ENCODE measurements at places on chromosomes 1 and 21. TPM values are rescaled to one million over a fixed set of nuclear protein-coding genes. Genes with fewer than 3 reads are reported as not detected.

- no peak for DNase-seq
Observed at GRCh38 chr1:208106218-208106617, 138.0 kb downstream of the PLXNA2 start.

DNA sequence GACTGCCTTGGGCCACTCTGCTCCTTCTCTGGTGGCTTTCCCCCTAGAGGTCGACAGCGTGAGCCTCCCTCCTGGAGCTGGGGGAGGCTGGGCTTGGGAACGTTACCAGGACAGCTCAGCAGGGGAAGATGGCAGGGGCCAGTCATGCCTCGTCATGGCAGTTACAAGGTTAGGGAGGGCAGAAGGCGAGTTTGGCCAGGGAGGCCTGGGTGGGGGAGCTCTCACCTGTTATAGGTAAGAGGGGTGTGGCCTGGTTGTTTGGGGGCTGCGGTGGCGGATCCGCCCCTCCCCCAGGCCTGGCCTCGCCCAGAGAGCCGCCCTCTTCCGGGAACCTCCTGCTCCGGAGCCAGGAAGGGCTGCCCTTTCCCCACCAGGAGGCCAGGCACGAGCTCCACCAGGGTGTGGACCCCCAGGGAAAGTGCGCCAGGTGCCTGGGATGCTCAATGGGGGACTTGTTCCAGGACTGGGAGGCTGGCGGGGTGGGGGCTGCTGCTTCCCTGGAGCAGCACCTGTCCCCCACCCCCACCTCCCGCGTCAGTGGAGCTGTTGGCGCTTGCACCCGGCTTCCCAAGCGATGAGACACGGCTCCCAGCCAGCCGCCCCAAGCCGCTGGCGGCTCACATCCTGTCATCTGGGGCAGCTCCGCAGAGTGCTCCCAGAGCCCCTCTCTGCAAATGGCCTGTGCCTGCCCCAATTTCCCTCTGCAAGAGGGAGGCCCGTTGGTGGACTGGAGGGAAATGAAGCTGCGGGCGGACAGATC, 23.6 kb upstream of the PKP1 start:
- DNase-seq, result no peak

- no peak for DNase-seq
Observed at GRCh38 chr1:94884507-94884906, 42.4 kb downstream of the CNN3 start.

DNA sequence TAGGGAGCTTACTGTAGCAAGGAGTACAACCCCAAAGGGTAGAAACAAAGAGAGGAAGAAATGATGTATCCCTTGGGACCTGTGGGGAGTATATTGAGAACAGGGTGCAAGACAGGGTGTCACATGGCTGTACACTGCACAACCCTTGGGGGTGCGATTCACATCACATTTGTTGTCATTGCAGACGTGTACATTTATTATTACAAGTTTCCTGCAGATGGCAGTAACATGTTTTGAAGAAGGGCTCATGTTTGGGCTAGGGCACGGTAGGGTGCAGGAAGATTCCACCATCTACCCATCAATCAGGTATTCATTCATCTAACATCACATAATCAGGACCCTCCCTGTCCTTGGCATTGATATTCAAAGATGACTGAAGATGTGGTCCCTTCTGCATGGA, 62.5 kb downstream of the NDUFS5 start:
- DNase-seq, result no peak

GRCh38 chr1:168135116-168135920, 1.4 kb downstream of the GPR161 start:
- DNase-seq, result no peak

Gene LRP8
- 7.9 TPM for total RNA-seq

Gene AADACL4
- not detected for total RNA-seq

GRCh38 chr1:73066866-73067265, 784.5 kb upstream of the NEGR1 start:
- no peak for DNase-seq

GRCh38 chr21:46567348-46567747, 37.5 kb downstream of the S100B start:
- DNase-seq, result no peak

DNA sequence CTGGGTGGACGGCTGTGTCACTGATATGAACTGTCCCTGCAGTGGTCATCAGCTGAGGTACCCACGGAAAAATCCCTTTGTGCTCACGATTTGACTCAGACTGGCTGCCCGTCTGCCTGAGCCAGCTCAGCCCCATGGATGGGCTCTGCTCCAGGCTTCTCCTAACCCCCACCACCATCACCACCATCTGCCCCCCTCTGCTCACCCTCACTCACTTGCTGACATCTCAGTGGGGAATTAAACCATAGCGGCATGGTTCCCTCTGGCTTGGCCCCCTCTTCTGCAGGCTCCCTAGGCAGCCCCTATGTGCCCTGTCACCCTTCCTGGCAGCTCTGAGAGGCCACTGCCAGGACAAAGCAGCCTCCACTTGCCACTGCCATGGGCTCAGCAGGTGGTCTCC, 17.3 kb downstream of the SLC6A9 start:
- DNase-seq, result no peak

- no peak for DNase-seq
Observed at GRCh38 chr1:20290624-20291597, at the start of gene VWA5B1. Gene VWA5B1 (plus strand): TSS chr1:20290875. CDS start chr1:20310602, 19,727 bp downstream.

Gene CLCNKB
- not detected for total RNA-seq

GRCh38 chr21:38802050-38803026, 3.4 kb upstream of the ETS2 start:
- no peak for DNase-seq

Gene PLA2G2F
- total RNA-seq, result 0.07 TPM

DNA sequence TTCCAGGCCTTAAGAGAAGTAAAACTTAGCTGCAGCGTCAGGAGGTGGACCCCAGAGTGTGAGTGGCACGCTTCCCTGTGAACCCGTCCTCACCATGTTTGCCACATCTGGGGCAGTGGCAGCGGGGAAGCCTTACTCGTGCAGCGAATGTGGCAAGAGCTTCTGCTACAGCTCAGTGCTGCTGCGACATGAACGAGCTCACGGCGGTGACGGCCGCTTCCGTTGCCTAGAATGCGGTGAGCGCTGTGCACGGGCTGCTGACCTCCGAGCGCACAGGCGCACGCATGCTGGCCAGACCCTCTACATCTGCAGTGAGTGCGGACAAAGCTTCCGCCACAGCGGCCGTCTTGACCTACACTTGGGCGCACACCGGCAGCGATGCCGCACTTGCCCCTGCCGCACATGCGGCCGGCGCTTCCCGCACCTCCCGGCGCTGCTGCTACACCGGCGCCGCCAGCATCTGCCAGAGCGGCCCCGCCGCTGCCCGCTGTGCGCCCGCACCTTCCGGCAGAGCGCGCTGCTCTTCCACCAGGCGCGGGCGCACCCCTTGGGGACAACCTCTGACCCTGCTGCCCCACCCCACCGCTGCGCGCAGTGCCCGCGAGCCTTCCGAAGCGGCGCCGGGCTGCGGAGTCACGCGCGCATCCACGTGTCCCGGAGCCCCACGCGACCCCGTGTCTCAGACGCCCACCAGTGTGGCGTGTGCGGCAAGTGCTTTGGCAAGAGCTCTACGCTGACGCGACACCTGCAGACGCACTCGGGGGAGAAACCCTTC, 9.3 kb downstream of the ZNF672 start:
- no peak for DNase-seq

DNA sequence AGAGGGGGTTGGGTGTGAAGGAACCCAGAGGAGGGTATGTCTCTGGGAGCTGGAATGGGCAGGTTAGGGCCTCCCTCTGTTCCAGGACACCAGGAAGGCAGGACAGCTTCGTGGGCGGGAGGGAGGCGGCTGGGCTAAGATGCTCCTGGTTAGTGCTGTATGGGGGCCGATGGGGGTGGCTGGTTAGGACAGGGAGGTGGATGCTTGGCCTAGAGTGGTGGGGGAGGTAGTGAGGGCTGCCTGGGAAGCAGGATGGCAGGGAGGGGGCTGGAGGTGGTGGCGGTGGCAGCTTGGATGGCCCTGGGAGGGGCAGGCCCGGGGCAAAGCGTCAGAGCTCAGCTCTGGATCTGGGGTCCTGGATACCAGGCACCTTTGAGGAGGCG, 6.2 kb upstream of the MMP23B start:
- DNase-seq, result no peak

DNA sequence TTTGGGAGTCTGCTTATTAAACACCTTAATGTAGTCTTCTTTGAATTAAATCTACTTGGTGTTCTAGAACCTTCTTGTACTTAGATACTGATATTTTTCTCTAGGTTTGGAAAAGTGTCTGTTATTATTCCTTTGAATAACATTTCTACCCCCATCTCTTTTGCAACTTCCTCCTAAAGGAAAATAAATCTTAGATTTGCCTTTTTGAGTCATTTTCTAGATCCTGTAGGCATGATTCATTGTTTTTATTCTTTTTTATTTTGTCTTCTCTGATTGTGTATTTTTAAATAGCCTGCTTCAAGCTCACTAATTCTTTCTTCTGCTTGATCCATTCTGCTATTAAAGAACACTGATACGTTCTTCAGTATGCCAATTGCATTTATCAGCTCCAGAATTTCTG, 155.9 kb upstream of the NEGR1 start:
- DNase-seq, result no peak

DNA sequence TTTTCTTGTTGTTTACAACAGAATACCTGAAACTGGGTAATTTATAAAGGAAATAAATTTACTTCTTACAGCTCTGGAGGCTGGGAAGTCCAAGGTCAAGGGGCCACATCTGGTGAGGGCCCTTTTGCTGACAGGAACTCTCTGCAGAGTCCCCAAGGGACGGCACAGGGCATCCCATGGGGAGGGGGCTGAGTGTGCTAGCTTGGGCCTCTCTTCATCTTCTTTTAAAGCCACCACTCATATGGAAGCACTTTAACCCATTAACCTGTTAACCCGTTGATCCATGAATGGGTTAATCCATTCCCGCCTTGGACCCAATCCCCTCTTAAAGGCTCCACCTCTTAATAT, 76.3 kb downstream of the OBSCN start:
- DNase-seq, result no peak

DNA sequence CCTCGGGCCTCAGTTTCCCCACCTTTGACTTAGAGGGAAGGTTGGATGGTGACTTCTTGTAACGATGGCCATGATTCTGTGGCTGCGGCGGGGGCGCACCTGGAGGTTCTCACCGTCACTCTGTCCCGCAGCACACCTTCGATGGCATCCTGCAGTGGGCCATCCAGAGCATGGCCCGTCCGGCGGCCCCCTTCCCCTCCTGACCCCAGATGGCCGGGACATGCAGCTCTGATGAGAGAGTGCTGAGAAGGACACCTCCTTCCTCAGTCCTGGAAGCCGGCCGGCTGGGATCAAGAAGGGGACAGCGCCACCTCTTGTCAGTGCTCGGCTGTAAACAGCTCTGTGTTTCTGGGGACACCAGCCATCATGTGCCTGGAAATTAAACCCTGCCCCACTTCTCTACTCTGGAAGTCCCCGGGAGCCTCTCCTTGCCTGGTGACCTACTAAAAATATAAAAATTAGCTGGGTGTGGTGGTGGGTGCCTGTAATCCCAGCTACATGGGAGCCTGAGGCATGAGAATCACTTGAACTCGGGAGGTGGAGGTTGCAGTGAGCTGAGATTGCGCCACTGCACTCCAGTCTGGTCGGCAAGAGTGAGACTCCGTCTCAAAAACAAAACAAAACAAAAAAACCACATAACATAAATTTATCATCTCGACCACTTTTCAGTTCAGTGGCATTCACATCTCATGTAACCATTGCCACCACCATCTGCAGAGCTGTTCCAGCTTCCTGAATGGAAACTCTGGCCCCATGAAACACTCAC, 2.1 kb upstream of the PFKL start:
- peak; percentile 81 for DNase-seq

Gene CCDC185
- total RNA-seq, result not detected

Gene RNU1-1
- total RNA-seq, result under 0.01 TPM

- DNase-seq, result no peak
Observed at GRCh38 chr1:194277927-194278326, 1091.5 kb upstream of the B3GALT2 start.

DNA sequence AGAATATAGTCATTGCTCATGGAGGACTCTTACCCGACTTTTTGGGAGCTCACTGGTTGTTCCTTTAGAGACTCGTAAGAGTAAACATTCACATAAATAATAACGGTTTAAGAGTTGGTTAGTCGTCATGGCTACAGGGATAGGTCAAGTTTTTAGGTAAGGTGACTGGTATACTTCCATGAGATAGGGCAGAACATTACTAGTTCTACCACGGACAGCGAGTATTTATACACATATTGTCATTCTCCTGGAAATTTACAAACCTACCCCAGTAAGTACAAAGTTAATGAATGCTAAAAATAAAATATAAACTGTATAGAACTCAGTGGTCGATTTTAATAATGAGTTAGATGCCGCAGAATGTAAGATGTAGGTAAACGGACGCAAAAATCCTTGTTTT, 1.2 kb upstream of the RYR2 start:
- DNase-seq, result no peak

DNA sequence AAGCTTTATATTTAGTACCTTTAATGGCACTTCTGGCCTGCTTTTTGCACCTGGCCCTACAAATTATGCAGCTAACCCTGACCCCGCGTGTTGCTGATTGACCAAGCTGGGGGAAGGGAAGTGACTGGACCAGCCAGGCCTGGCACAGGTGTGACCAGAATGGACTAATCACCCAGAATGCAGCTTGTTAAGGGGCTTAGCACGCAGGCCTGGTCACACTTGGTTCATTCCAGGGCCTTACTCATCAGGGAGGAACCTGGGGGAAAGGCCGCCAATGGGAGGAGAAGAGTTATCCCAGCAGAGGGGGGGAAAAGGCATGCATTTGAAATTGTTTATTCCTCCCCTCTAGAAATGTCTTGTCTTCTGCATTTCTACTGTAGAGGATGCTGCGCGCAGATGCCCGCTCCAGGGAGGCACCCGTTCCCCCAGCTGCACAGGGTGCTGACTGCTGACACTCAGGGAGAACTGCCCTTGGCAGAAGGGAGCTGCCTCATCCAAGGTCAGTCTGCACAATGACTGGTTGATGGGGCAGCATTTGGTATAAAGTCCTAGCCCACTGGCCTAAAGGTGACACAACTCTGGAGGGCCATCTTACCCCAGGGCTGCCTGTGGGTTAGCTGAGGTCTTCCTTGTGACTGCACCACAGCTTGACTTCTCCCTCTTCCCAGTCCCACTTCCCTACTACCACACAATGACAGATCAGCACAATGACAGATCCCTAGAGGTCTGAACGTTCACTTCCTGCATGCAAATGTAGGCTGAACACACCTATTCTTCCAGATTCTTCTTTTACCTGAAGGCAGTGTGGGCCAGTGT, 29.0 kb downstream of the DHCR24 start:
- no peak for DNase-seq

All from uterus (tissue), 4 donors.